ENCODE measurements at places on chromosomes 5 and 9. TPM values are rescaled to one million over a fixed set of nuclear protein-coding genes. Genes with fewer than 3 reads are reported as not detected.

The IL7R gene
- polyA plus RNA-seq, result 1.8 TPM

The FBN2 gene
- polyA plus RNA-seq, result 19.1 TPM

The TRIM14 gene
- 8.1 TPM for polyA plus RNA-seq

The SPTAN1 gene
- 1,193 TPM for polyA plus RNA-seq

The ZCCHC9 gene
- 25.0 TPM for polyA plus RNA-seq

The CEP72 gene
- 12.1 TPM for polyA plus RNA-seq

The SMAD5 gene
- polyA plus RNA-seq, result 45.4 TPM

Data from spinal cord (tissue), 10 donors.